ENCODE measurements at places on chromosomes 2 and 18. TPM values are rescaled to one million over a fixed set of nuclear protein-coding genes. Genes with fewer than 3 reads are reported as not detected.

Gene DLGAP1
- total RNA-seq, result 0.53 TPM

Gene RAX
- total RNA-seq, result not detected

Gene GKN1
- total RNA-seq, result not detected

Gene KLHL29
- 6.8 TPM for total RNA-seq

Gene IL36G
- total RNA-seq, result not detected

Gene WDR7
- 36.2 TPM for total RNA-seq

Gene TNFAIP6
- 10.0 TPM for total RNA-seq

Gene TRABD2A
- total RNA-seq, result 4.0 TPM

Gene GCKR
- 8.5 TPM for total RNA-seq

Gene ANKRD36
- total RNA-seq, result 48.6 TPM

Gene FAM237A
- total RNA-seq, result not detected

Gene SERPINB10
- total RNA-seq, result not detected

Gene MREG
- total RNA-seq, result 2.8 TPM

Gene DNAJC5G
- total RNA-seq, result not detected

Gene COL3A1
- total RNA-seq, result 3,551 TPM

Gene KHK
- total RNA-seq, result 0.98 TPM

Gene WDSUB1
- total RNA-seq, result 8.6 TPM

Gene KLHL41
- 0.72 TPM for total RNA-seq

Gene FLACC1
- total RNA-seq, result 1.3 TPM

Gene ATP6V1B1
- total RNA-seq, result 1.1 TPM

Gene MYL12A
- total RNA-seq, result 770 TPM

Gene CYP27C1
- total RNA-seq, result under 0.01 TPM

Gene TEX44
- total RNA-seq, result not detected

Gene SLC4A5
- total RNA-seq, result 0.30 TPM

Data from smooth muscle cell of the pulmonary artery (primary cell).